Hematopoietic multipotent progenitor cell treated with erythropoietin and hydrocortisone succinate and interleukin-3 and kit ligand, for 8 days (in vitro differentiated cells): ENCODE measurements at places on chromosomes 2 and 18.

GRCh38 chr2:95539836-95540235 lies 52.0 kb upstream of the TRIM43 start:
- no peak for DNase-seq

DNA sequence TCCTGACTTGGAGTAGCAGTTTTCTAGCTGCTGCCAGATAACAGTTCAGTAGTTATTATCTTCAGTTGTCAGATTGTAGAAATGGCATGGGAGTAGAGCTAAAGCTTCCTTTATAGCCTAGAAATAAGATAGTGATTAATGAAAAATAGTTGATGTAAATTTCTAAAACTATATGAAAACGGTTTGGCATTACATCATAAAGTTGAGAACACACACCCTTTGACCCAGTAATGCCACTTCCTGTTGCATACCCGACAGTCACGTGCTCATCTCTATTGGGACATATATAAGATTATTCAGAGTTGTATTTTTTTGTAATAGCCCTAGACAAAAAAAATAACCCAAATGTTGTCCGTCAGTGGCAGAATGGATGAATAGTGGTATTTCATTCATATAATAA lies 39.4 kb upstream of the ASB1 start:
- DNase-seq, result peak; percentile 81

DNA sequence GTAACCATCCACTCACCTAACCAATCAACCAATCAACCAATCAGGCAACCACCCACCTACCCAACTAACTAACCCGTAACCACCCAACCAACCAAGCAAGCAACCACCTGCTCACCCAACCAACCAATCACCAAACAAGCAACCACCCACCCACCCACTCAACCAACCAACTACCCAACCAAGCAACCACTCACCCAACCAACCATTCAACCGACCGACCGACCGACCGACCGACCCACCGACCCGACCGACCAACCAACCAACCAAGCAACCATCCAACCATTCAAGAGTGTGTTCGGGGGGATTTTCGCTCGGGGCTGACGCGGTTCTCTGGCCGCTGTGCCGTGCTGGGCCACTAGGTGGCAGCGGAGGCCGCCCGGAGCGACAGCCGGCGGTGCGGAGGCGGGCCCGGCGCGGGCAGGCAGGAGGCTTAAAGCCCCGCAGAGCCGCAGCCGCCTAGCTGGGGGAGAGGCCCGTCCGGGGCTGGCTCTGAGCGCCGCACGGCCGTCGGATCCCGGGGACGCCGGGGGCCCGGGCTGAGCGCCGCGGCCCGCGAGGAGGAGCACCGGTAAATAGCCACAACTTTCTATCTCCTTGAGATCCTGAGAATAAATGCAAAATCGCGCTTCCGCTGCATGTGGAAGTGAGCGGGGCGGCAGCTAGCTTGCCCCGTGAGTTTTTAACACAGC lies at the start of gene MC5R:
TSS of gene MC5R (plus strand) at position 443 of the 689 bp plus-strand sequence. CDS start 1,617 bp downstream, outside the sequence.
- DNase-seq, result peak; percentile 51

GRCh38 chr2:173874894-173875237 lies 90.3 kb downstream of the SP3 start:
- DNase-seq, result no peak

DNA sequence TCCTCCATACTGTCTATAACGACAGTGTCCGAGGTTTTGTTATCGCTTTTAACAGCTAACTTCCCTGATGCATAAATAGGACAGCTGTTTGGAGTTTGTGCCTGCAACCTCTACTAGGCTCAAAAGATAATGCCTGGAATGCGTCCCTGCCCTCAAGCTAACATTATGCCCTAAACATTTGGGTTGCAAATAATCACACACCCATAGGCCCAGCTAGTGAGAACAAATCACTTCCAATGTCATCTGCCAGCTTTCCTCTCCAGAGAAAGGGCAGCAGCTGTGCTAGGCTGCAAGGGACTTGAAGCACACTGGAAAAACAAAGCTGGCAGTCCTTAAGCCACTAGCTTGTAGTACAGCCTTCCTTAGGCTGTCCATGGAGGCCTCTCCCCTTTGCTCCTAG lies 201.8 kb upstream of the LYPD1 start:
- no peak for DNase-seq

GRCh38 chr2:42096869-42097591 lies 49.2 kb downstream of the PKDCC start:
- no peak for DNase-seq

DNA sequence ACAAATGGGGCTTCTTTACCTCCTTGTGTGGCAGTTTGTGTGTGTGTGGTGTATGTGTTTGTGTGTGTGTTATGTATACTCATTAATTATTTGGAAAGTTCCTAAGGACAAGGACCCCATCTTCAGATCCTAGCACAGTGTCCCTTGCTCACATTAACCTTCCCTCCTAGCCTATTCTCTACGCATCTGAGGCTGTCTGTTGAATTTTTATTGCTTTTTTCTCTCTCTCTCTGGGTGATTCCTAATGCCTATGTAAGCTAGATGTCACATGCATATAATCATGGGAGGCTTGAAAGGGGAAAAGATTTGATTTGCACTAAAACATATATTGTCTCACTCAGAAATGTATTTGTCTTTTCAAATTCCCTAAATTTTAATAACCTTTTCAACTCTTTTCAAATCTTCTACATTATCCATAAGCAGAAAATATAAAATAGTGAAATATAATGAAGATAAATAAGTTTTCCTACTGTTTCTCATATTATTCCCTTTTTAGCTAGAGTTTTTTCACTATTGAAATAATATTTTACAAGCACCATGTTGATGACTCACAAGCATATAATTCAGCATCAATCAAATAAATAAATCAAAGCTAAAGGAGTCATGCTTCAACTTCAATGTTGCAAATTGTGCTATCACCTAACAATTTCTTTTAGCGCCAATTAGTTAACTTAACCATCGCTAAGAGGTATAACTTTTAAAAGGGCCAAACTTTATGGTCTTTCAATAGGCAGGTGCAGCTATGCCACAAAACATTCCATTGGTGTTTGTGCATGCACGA lies 199.0 kb upstream of the ERBB4 start:
- no peak for DNase-seq

- DNase-seq, result no peak
Observed at GRCh38 chr18:70553936-70554260, 265.1 kb downstream of the SOCS6 start.

GRCh38 chr2:167192833-167193232 lies 304.6 kb downstream of the XIRP2 start:
- no peak for DNase-seq

DNA sequence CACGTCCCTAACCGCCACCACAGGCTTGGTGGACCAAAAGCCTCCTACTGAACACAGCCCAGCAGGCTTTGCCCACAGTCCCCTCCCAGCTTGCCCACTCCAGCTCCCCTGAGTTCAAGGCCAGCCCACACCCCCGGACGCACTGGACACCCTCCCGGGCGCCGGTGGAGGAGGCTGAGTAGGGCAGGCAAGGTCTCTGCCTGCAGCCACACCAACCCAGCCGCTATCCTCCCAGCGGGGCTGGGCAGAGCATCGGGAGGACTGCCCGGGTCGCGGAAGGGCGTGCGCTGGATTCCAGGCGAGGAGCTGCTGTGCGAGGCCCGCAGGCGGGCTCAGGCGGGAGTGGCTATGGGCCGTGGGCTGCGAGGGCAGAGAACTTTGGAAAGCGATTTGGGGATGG lies 49.5 kb downstream of the PLEKHB2 start:
- no peak for DNase-seq
